ENCODE measurements at places on chromosomes 7 and 10.

DNA sequence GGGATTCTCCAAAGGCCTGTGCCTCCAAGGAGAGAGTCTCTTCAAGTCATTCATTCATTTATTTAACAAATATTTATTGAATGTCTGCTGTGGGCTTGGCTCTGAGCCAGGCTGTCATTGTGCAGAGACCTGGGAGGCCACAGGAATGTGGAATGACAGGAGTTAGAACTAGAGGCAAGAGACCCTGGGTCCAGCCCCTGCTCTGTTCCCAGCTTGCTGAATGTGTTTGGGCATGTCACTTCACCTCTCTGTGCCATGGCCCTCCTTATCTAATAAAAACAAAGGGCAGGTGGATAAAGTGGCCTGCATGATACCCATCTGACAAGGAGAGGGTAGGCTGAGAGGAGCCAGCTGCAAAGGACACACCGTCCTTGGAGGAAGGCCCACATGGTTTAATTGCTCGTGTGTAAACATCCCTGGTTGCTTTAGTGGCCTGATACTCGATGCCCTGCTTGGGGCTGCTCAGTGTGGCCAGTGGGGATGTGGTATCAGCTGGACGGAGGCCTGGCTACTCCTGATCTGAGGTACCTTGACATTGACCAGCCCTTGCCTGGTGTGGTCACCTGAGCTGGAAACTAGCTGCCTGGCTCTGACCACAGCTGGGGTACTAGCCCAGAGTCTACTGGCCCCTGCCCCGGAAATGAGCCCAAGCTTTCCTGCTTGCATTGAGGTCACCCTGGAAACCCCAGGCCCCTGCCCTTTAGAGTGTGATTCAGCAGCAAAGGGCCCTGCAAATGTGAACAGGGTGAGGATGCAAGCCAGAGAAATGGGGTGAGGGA lies 116.2 kb downstream of the CDH23 start:
- DNase-seq: no peak

DNA sequence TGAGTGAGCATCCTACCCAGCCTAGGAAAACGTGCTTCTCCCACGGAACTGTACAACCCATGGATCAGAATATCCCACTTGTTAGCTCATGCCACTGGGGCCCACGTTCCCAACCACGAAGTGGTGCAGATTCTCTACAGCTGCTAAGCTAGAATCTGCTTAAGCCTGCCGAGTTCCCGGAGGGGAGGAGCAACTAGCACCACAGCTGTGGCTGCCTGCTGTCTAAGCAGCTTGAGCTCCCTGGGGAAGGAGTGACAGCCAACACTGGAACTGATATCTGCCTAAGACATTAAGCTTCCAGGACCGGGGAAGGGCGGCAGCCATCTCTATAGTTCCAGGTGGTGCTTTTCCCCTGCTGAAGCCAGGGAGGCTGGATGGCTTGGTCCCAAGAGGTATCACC lies 334.7 kb upstream of the CHRM2 start:
- no peak for DNase-seq

GRCh38 chr10:77611221-77611620 lies 26.4 kb downstream of the KCNMA1 start:
- no peak for DNase-seq

DNA sequence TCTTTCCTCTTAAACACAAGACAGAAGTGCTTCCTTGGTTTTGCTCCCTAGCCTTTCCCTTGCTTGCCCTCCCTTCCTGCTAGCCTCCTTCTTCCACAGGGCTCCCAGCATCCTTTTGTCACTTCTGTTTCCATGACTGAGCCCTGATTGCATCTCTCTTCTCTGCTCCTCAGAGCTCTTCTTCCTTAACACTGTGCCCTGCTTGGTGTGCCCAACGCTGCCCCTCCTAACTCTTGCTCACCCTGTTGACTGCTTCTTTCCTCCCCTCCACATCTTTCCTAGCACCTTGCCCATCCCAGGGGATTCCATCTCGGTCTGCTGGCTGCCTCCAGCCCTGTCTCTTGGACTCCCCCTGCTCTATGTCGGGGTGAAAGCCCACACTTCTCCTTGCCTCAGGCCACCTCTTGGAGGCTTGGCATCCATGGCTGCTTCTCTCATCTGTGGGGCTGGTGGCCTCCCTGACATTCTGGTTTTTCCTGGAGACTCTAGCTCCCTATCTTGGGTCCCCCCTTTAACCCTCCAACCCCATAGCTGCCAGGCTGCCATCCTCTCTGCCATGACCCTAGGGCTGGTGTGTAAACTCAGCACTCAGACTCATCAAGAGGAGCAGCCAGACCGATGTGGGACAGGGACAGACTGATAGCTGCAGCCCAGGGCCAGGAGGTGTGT lies 5.8 kb downstream of the IGFBP1 start:
- no peak for DNase-seq

DNA sequence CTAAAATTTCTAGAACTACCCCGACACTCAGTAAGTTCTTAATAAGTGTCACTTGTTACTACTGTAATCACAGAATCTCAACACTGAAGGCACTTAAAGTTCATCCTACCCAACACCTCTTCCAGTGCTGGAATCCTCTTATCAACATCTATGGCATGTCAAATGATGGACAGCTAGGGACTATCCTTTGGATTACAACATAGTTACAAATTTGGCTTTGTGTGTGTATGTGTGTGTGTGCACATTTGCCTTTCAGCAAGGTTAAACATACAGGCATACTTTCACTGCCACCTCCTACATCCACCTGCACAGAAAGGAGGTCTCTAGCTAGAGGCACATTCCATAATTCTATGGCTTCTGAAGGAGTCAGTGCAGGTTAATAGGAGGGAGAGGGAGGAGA lies 25.8 kb downstream of the PTTG1IP2 start:
- no peak for DNase-seq

DNA sequence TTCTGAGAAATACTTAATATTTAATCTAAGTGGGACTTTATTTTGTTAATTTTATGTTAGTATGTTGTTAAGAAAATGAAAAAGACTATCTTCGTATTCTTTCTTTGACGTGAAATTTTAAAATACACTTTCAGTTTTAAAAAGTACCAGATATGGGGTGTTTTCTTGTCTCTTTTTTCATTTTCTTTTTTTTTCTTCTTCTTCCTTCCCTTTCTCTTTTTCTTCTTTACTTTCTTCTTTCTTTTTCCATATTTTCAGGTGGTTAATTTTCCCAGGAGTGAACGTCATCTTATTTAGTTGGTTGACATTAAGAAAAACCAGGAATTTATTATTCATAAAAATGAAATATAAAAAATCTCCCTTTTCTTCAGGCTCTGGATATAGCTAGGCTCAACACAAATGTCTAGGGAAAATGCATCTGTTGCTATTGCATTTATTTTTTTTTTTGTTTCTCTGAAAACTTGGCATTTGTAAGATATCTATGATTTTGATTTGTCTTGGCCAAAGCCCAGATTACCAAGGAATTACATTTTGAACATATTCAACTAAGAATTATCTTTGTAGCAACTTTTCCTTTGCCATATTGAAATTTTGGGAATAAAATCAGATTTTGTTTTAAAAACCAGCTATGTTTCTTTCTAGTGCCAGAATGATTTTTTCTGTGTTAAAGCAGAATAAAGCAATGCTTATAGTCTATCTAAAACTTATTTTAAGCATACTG lies 241.3 kb upstream of the FOXP2 start:
- no peak for DNase-seq

DNA sequence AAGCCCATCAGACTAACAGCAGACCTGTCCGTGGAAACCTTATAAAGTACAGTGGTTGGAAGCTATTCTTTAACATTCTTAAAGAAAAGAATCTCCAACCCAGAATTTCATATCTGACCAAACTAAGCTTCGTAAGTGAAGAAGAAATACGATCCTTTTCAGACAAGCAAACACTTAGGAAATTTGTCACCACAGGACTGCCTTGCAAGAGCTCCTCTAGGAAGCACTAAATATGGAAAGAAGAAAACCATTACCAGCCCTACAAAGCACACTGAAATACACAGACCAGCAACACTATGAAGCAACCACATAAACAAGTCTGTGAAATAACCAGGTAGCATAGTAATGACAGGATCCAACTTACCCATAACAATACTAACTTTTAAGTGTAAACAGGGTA lies 177.7 kb upstream of the PRSS1 start:
- no peak for DNase-seq

GRCh38 chr7:74092321-74092963 lies 8.8 kb downstream of the LIMK1 start:
- no peak for DNase-seq

All from frontal cortex (tissue), 4 donors.